Naive thymus-derived CD8-positive, alpha-beta T cell (primary cell): ENCODE measurements at places on chromosomes 3 and 15. TPM values are rescaled to one million over a fixed set of nuclear protein-coding genes. Genes with fewer than 3 reads are reported as not detected.

GRCh38 chr3:9563851-9564250, 10.2 kb upstream of the LHFPL4 start:
- H3K4me3 ChIP-seq: no peak overlapping the region
- no peak overlapping the region for H3K27ac ChIP-seq
- H3K36me3 ChIP-seq: peaks cover 6% of the 10 kb centered on the region
- no peak for DNase-seq
- H3K27me3 ChIP-seq: peaks cover 4% of the 10 kb centered on the region

- no peaks in the 10 kb centered on the region for H3K27me3 ChIP-seq
- peaks cover 5% of the 10 kb centered on the region for H3K4me1 ChIP-seq
- H3K36me3 ChIP-seq: peaks cover 8% of the 10 kb centered on the region
- H3K27ac ChIP-seq: no peak overlapping the region
- H3K4me3 ChIP-seq: no peak overlapping the region
These were observed 11.2 kb downstream of the CSNK1G1 start for GRCh38 chr15:64344651-64345294.

DNA sequence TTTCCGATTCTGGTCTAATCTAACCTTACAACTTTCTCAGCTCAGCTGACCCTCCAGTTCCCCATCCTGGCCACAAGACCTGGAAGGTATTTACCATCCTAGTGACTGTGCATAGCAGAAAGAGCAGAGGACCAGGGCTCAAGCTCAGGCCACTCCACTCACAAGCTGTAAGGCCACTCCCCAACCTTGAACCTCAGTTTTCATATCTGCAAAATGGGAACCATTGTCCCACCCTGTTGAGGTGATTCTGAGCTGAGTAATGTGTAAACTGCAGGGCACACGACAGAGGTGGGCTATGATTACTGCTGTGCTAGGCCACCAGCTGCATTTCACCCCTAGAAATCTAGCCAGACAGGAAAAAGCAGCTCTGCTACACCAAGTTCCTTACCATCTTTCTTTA, 21.7 kb downstream of the TMEM40 start:
- no peaks in the 10 kb centered on the region for H3K36me3 ChIP-seq
- no peak overlapping the region for H3K4me3 ChIP-seq
- H3K27me3 ChIP-seq: no peaks in the 10 kb centered on the region
- DNase-seq: no peak
- H3K4me1 ChIP-seq: no peaks in the 10 kb centered on the region

GRCh38 chr3:133457025-133457424, 57.2 kb downstream of the BFSP2 start:
- DNase-seq: no peak
- no peak overlapping the region for H3K4me3 ChIP-seq
- no peak overlapping the region for H3K27ac ChIP-seq
- H3K4me1 ChIP-seq: peaks cover 11% of the 10 kb centered on the region

The TTLL3 gene
- total RNA-seq: 64.5 TPM

The TERC gene
- total RNA-seq: 12.4 TPM
